ENCODE measurements at places on chromosomes 1 and 21. TPM values are rescaled to one million over a fixed set of nuclear protein-coding genes. Genes with fewer than 3 reads are reported as not detected.

SV2A gene
- 25.6 TPM for total RNA-seq

TNNI3K gene
- 1.6 TPM for total RNA-seq

KCNE1 gene
- total RNA-seq: 0.24 TPM

RAB42 gene
- 2.9 TPM for total RNA-seq

OLFML3 gene
- total RNA-seq: 1.9 TPM

S100A2 gene
- total RNA-seq: 0.92 TPM

DENND2D gene
- total RNA-seq: 1.9 TPM

KISS1 gene
- not detected for total RNA-seq

RNU1-1 gene
- 2,807 TPM for total RNA-seq

ABCA4 gene
- 1.7 TPM for total RNA-seq

AMY2A gene
- total RNA-seq: not detected

TMPRSS3 gene
- not detected for total RNA-seq

STPG1 gene
- 9.5 TPM for total RNA-seq

FAM43B gene
- 0.29 TPM for total RNA-seq

CHML gene
- total RNA-seq: 11.5 TPM

TACSTD2 gene
- 0.61 TPM for total RNA-seq

GPR153 gene
- 2.9 TPM for total RNA-seq

- no peak for DNase-seq
Measured at GRCh38 chr1:76240316-76240715, 165.8 kb downstream of the ST6GALNAC3 start.

GRCh38 chr1:8061210-8061609 lies 35.1 kb upstream of the ERRFI1 start:
- DNase-seq: no peak

DNA sequence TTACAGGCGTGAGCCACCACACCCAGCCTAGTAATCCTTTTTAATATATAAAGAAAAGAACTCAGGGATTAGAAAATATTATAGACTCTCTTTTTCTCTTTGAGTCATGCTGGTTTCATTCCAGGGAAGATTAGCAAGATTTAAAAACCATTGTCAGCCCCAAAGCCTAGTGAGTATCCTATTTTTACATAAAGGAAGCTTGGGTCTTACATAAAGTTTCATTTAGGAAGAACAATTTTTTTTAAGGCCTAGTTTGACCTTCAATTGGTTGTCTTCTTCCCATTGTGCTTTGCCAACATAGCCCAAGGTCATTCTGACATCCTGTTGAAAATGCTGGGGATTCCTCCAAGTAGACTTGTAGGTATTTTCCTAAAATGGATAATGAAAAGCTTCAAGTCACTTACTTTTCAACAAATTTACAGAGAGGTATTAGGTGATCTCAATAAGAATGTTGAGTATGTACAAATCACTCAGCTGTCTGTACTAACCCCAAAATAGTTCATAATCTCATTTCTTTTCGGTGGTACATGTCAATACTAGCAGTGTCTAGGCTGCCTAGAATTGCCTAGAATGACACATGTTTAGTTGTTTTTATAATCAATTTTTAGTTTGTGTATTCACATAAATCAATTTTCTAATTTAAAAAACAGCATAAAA lies 4.3 kb upstream of the KIF14 start:
- DNase-seq: no peak

- DNase-seq: no peak
Measured at GRCh38 chr1:91582431-91582921, 81.8 kb downstream of the CDC7 start.

DNA sequence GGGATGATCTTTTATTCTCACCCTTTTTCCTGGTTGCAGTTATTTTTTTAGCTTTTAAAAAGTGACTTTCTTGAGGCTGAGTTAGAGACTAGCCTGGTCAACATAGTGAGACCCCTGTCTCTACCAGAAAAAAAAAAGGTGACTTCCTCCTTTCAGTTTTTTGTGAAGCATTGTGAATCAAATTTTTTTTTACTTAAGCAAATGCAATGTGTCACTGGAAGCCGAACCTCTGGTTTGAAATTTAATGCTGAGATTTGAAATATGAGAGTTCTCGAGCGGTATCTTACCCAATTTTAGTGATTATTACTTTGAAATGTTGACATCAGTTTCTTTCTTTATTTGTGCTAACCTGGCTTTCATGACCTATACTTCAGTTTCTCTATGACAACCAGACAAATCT lies 3.6 kb downstream of the CAP1 start:
- no peak for DNase-seq

- no peak for DNase-seq
Measured at GRCh38 chr1:110916669-110917306, 43.8 kb downstream of the CD53 start.

DNA sequence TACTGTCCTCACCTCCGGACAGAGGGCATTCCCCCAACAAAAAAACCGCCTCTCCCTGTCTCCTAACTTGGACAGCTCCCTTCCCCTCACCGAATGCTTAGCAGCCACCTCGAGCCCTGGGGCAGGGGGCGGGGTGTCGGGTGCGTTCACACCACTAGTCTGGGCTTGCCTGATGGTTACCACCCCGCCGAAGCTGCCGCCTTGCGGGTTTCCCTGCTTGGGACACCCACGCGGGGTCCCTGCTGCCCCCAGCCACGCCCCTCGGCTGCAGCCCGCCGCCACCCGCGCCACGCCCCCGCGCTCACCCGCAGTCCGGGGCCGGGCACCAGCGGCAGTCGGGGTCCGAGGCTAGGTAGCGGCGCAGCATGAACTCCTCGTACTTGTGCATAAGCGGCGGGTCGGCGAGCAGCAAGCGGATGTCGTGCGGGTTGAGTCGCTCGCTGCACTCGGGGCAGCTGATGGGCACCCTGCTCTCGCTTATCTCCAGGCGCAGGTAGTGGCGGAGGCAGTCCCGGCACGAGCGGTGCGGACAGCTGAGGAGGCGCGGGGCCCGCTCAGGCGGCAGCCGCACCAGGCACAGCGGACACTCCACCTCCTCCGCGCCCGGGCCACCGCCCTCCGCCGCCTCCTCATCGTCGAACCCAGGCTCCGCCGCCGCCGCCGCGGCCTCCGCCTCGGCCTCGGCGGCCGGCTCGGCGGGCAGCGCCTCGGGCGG lies 706 bp downstream of the RNF19B start:
- peak; percentile 88 for DNase-seq

GRCh38 chr1:117608758-117609157 lies 2.9 kb downstream of the TENT5C start:
- no peak for DNase-seq

DNA sequence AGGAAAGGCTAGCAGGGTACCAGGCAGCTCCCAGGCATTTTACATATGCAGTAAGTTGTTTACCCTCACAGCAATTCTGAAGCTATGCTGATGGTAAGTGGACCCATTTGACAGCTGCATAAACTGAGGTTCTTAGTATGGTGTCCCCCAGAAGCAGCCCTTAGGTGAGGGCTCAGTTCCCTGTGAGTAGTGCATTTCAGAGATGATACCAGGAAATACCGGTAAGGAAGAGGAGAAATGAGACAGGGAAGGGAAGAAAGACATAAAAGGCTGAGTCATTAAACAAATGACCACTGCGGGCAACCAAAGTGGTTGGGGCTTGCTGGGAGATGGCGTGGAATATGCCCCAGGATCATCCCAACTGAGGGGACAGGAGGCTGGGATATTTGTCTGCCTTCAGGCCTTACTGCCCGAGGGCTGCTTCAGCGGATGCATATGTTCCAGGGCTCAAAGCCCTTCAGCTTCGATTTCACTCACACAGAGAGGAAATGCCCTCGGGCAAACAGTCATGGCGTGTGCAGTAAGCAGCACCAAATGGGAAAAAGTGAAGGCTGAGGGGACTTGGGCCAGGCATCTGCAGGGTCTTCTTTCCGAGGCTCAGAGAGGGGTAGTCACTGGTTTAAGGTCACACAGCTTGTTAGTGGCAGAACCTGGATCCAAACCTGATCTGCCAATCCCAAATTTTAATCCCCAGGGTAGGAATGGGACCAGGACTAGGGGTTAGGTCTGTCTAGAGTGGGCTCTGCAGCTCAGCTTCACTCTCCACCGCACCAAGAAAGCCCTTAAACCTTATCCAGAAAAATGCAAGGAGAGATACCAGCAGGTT lies 133.7 kb upstream of the RUNX3 start:
- no peak for DNase-seq

GRCh38 chr1:201282216-201282615 lies 1.1 kb upstream of the PKP1 start:
- DNase-seq: no peak

GRCh38 chr1:156697481-156697880 lies 7.9 kb downstream of the CRABP2 start:
- no peak for DNase-seq

GRCh38 chr1:76865696-76866286 lies 1.5 kb upstream of the ST6GALNAC5 start:
- no peak for DNase-seq

GRCh38 chr1:153387785-153388184 lies 3.1 kb downstream of the S100A8 start:
- peak; percentile 7 for DNase-seq

GRCh38 chr1:193179094-193179493 lies 7.3 kb downstream of the B3GALT2 start:
- no peak for DNase-seq

DNA sequence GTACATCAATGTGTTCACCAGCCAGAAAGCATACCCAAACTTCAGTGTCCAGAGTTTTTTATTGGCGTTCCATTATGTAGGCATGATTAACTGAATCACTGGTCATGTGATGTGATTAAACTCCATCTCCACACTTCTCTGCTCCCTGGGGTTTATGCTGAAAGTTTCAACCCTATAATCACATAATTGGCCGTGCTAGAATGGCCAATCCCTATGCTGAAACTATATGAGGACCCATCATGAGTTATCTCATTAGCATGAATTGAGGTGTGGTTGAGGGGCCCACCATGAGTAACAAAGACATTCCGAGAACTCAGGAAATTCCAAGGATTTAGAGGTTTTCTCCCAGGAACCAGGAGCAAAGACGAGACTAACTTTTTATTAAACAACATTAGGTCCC lies 31.8 kb upstream of the FBXO28 start:
- DNase-seq: no peak

GRCh38 chr1:232139444-232139843 lies 490.5 kb downstream of the SIPA1L2 start:
- no peak for DNase-seq

DNA sequence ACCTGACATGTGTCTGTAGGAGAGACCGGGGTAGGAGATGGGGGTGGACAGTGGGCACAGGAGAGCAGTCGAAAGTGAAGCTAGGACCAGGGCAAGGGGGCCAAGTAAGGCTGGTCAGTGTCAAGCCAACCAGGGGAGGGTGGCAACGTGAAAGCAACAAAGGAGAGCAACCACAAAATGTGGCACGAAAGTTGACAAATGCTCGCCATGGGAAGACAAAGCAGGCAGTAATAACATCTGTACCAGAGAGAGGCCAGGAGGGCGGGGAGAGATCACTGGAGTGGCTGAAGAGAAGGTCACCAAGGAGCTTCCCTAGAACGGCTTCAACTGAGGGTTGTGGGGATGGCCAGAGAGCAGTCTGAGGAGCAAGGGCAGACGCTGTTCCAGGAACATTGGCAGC lies 17.0 kb downstream of the QSOX1 start:
- no peak for DNase-seq

DNA sequence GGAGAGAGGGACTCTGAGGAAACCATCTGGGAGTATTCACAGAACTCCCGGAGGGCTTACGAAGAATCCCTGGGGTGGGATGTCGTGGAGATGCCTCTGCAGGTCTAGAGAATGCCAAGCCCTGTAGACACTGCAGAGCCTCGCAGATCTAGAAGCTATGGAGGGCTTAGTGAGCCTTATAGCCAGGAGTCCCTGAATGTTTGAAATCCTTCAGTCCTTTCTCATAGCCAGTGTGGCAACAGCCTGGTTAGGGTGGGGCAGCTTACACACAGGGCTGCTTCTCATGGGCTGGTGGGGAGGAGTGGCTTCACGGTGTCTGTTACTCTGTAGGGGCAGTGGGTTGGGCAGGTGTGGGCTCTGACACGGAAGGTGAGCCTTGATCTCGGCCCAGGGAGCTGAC lies 44.2 kb upstream of the KDM4A start:
- no peak for DNase-seq

DNA sequence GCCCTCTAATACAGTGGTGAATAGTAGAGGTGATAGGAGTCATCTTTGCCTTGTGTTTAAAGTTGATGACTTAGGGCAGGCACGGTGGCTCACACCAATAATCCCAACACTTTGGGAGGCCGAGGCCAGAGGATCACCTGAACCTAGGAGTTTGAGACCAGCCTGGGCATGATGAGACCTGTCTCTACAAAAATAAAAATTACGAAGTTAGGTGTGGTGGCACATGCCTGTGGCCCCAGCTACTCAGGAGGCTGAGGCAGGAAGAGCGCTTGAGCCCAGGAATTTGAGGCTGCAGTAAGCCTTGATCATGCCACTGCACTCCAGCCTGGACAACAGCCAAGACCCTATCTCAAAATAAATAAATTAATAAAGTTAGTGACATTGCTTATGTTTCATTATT lies 26.6 kb downstream of the CAPZA1 start:
- DNase-seq: no peak

- DNase-seq: no peak
Measured at GRCh38 chr1:77263708-77264107, 18.1 kb upstream of the AK5 start.

GRCh38 chr1:24996983-24997893 lies 67.2 kb upstream of the RUNX3 start:
- no peak for DNase-seq
